Left colon (tissue), 2 donors: ENCODE measurements at places on chromosomes 12 and 14. TPM values are rescaled to one million over a fixed set of nuclear protein-coding genes. Genes with fewer than 3 reads are reported as not detected.

Gene HOXC12
- not detected for total RNA-seq

- no peak for DNase-seq
Measured at GRCh38 chr14:68441542-68441941, 351.3 kb downstream of the ZFP36L1 start.

DNA sequence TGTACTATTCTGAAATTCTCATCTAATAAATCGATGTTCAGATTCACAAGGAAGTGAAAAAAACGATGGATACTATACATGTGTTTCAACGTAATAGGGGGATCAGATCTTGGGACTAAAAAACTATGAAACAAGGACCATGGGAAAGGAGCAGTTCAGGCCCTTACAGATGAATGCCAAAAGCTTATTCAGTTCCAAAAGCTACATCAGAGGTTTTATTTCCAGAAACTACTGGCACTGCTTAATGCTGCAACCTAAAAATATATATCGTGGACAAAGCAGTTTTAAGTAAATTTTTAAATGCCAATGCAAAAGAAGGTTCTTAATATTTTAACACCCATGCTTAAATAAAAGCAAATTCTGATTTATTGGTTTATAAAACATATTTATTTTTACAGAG is 38.5 kb downstream of the LRIG3 start:
- no peak for DNase-seq

GRCh38 chr12:95198914-95199313 is 18.4 kb downstream of the FGD6 start:
- no peak for DNase-seq

GRCh38 chr14:98293576-98293975 is 978.4 kb downstream of the BCL11B start:
- DNase-seq: no peak

GRCh38 chr14:94691660-94692034 is 78.3 kb downstream of the GSC start:
- DNase-seq: no peak
